Psoas muscle (tissue), 8 donors: ENCODE measurements at places on chromosomes 5 and 9. TPM values are rescaled to one million over a fixed set of nuclear protein-coding genes. Genes with fewer than 3 reads are reported as not detected.
A peak's percentile ranks its signal among the peaks of the same experiment; 100 is the strongest.

SLC36A3 gene
- total RNA-seq, result not detected

GFPT2 gene
- 6.8 TPM for total RNA-seq

FGF18 gene
- total RNA-seq, result 0.17 TPM

DNA sequence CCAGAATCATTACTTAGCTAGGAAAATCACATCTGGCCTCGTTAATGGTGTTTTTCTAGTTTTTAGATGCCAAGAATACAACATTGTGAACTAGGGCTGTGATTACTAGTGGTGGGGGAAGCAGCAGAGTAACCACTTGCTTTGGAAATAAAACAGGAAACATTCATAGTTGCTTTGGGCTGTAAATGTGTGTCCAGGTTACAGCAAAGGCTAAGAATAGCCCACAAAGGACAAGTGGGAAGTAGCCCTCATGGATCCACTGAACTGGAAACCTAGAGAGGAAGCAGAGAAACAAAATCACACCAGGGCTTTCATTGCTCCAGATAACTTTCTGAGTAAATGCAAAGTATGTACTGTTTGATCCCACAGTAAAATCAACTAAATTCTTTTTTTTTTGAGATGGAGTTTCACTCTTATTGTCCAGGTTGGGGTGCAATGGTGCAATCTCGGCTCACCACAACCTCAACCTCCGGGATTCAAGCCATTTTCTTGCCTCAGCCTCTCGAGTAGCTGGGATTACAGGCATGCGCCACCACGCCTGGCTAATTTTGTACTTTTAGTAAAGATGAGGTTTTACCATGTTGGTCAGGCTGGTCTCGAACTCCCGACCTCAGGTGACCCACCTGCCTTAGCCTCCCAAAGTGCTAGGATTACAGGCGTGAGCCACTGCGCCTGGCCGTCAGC lies 56.2 kb upstream of the TNFSF15 start:
- no peak overlapping the region for H3K4me3 ChIP-seq
- no peak for DNase-seq
- H3K4me1 ChIP-seq, result no peaks in the 10 kb centered on the region
- no peaks in the 10 kb centered on the region for H3K36me3 ChIP-seq
- H3K27ac ChIP-seq, result no peak overlapping the region

DNA sequence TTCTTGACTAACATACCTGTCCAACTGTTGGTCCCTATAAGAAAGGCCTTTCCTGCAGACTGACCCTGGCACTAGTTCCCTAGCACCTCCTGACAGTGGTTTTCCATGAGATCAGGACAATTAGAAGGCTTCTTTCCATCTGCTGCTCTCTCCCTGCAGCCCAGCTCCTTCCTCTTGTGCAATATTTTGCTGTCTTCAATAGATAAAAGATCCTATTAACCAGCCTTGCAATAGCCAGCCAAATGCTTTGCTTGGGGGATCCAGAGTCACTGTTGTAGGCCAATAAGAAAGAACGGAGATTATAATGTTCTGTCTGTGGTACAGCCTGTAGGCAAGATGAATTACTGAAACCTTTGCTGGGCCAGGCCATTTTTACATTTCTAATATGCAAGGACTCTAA lies 18.4 kb upstream of the NME5 start:
- DNase-seq, result no peak
- no peaks in the 10 kb centered on the region for H3K4me1 ChIP-seq
- H3K36me3 ChIP-seq, result peaks cover 68% of the 10 kb centered on the region
- no peaks in the 10 kb centered on the region for H3K27me3 ChIP-seq
- no peak overlapping the region for H3K27ac ChIP-seq

DNA sequence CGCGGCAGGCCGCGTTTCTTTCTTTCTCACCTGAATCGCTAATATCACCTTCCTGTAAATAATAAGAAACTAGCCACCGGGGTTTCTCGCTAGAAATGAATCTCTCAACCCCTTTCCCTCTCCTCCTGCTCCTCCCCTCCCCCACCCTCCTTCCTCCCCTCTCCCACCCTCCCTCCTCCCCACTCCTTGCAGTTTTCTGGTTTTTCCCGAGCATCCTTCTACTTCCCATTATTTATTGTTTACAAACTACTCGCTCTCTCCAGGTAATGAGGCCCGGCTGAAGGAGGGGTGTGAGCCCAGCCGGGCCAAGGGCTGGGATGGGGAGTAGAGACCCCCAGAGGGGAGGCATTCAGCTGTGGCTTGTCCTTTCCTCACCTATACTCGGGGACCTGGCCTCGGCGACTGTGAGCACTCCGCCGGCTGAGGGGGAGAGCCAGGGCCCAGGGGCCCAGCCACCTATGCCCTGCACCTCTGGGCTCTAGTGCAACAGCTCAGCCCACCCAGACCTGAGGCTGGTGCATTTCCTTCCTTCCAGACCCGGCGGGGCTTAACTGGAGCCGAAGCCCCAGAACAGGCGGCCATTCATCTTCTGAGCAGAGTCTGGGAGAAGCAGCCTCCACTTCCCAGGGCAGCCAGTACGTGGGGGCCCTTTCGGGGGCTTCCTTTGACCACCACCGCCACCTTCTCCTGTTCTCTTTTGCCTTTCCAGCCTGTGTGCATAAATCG lies 2.1 kb upstream of the IRX4 start:
- H3K4me1 ChIP-seq, result peaks cover 5% of the 10 kb centered on the region
- DNase-seq, result peak; percentile 29
- no peak overlapping the region for H3K27ac ChIP-seq
- H3K27me3 ChIP-seq, result peaks cover 94% of the 10 kb centered on the region
- H3K36me3 ChIP-seq, result no peaks in the 10 kb centered on the region

DNA sequence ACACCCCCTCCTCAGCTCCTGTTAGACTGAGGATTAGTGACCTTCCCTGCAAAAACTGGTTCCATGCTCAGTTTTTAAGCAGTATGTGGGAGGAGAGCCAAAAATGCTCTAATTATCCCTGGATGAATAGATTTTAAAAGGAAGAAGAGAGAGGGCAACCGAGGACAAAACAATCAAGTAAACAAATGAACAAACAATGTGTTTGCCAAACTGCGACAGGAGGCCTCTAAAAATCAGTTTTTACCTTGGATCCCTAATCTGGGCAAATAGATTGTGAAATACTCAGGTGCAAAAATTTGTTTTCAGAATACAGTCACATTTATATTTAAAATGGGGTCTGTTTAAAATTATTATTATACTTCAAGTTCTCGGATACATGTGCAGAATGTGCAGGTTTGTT lies 8.5 kb downstream of the TAL2 start:
- no peak overlapping the region for H3K27ac ChIP-seq
- no peak overlapping the region for H3K4me3 ChIP-seq
- DNase-seq, result no peak
- H3K27me3 ChIP-seq, result no peaks in the 10 kb centered on the region
- H3K36me3 ChIP-seq, result no peaks in the 10 kb centered on the region

- peak; percentile 70 for DNase-seq
- no peaks in the 10 kb centered on the region for H3K27me3 ChIP-seq
- H3K27ac ChIP-seq, result no peak overlapping the region
- peaks cover 15% of the 10 kb centered on the region for H3K4me1 ChIP-seq
- H3K4me3 ChIP-seq, result peak overlapping the region; percentile 86
- H3K36me3 ChIP-seq, result peaks cover 2% of the 10 kb centered on the region
Observed at GRCh38 chr5:141637767-141638419, 1.1 kb downstream of the RELL2 start.

DNA sequence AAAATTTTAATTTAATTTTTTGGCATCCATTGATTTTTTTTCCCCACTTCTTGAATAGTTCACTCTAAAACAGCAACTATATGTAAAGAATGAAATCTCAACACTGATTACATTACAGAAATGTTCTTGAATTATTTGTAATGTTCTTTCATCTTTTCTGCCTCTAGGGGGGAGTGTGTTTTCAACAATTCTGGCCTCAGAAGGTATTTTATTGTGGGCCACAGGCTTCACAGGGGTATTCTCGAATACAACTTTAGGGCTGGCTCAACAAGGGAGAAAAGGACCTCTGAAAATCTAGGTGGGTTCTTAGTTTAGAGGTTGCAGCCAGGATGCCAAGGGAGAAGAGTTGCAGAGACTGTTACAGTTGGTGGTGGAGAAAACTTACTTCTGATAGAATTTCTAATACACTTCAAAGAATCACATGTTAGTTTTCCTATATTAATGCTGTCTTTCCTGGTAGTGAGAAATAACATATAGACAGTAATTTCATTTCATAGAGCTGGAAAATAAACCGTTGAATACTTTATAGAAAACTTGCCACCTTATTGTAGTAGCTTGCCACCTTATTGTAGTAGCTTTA lies 3.6 kb upstream of the NPR3 start:
- peaks cover 10% of the 10 kb centered on the region for H3K27me3 ChIP-seq
- H3K36me3 ChIP-seq, result no peaks in the 10 kb centered on the region
- H3K4me3 ChIP-seq, result no peak overlapping the region
- peaks cover 5% of the 10 kb centered on the region for H3K4me1 ChIP-seq
- H3K27ac ChIP-seq, result no peak overlapping the region

- no peaks in the 10 kb centered on the region for H3K4me1 ChIP-seq
- DNase-seq, result no peak
- H3K27ac ChIP-seq, result no peak overlapping the region
- H3K27me3 ChIP-seq, result no peaks in the 10 kb centered on the region
- no peak overlapping the region for H3K4me3 ChIP-seq
- no peaks in the 10 kb centered on the region for H3K36me3 ChIP-seq
Observed at GRCh38 chr9:90165281-90165680, 477.3 kb downstream of the DIRAS2 start.

DNA sequence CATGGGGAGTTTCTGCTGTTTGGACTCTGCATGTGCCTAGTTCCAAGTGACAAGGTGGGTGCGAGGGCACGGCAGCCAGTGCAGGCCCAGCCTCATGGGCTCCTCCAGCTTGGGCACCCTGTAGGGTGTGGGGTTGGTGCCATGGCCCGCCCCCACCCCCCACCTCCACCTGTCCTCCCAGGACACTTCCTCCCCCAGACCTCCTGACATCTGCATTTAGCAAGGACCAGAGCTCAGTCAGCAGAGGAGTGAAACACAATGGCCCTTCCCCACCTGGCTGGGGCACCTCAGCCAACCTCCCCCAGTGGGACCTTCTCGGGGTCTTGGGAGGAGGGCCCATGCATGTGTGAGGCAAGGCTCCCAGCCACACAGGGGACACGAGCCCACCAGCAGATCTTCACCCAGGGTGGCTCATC lies 1.9 kb upstream of the NKD2 start:
- no peaks in the 10 kb centered on the region for H3K4me1 ChIP-seq
- no peak overlapping the region for H3K27ac ChIP-seq
- H3K4me3 ChIP-seq, result no peak overlapping the region
